ENCODE measurements at places on chromosomes 1 and 21.

- no peak for DNase-seq
Measured at GRCh38 chr1:156929596-156930238, 9.3 kb downstream of the LRRC71 start.

DNA sequence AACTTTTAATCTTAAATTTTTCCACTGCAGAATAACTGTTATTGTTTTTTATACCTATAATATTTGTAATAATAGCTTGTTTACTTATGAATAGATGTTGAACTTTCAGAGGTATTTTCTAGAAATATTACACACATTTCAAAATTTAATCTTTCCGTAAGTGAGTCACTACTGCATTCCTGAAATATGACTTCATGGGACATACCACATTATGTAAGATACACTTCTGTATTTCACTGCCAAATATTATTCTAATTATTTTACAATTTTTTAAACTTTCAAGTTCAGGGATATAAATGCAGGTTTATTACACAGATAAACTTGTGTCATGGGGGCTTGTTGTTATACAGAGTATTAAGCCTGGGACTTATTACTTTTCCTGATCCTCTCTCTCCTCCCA is 2220.5 kb downstream of the NCAM2 start:
- DNase-seq, result no peak

DNA sequence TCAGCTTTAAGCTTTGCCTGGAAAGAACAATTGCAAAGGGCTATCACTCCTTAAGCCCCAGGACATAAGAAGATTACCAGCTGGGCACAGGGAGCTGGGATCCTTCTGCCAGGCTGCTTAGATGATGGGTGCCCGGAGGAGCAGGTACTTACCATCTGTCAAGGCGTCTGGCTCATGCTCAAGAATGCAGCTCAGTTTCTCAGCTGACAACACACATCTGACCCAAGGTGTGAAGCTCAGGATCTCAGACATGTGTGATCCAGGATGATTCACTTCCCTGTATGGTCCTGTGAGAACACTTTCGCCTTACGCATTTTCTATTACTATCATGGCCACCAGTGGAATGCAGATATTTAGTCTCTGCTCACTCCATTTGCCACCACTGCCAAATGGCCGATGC is 14.7 kb upstream of the DISC1 start:
- no peak for DNase-seq

- no peak for DNase-seq
Measured at GRCh38 chr1:87202922-87203655, 125.6 kb upstream of the LMO4 start.

GRCh38 chr1:15902882-15903281 is 55.4 kb downstream of the SPEN start:
- no peak for DNase-seq

- no peak for DNase-seq
Measured at GRCh38 chr1:186494832-186495271, 33.9 kb upstream of the PDC start.
